ENCODE measurements at places on chromosomes 13 and 19.
A peak's percentile ranks its signal among the peaks of the same experiment; 100 is the strongest.

DNA sequence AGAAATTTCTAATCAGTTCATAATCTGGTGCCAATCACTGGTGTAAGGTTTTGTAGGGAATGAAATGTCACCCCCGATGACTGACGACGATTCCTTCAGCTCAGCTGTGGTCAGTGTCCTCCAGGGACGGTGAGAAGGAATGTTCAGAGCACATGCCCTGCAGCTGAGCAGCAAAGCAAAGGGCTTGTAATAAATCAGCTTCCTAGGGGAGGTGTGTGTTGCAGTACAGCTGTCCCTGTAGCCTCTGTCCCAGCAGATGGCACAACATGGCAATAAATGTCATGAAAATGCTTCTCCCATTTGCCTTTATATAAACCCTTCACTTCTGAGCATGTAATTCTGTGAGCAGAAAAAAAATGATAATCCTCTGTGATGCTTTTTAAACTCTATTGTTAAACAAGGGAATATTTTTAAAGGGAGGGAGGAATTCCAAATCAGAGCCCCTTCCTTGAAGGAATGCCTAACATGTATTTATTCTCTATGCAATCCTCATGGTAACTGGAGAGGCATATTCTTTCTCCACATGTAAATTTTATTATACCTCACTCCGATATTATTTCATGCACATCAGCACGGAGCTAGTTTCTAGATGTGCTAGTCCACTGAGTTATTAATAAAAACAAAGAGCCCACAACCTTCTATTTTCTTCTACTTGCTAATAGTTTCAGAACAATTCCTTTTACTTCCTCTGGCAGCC, 102.5 kb downstream of the FAM216B start:
- DNase-seq = no peak

GRCh38 chr13:33206945-33207614, 78.5 kb downstream of the STARD13 start:
- DNase-seq = no peak

DNA sequence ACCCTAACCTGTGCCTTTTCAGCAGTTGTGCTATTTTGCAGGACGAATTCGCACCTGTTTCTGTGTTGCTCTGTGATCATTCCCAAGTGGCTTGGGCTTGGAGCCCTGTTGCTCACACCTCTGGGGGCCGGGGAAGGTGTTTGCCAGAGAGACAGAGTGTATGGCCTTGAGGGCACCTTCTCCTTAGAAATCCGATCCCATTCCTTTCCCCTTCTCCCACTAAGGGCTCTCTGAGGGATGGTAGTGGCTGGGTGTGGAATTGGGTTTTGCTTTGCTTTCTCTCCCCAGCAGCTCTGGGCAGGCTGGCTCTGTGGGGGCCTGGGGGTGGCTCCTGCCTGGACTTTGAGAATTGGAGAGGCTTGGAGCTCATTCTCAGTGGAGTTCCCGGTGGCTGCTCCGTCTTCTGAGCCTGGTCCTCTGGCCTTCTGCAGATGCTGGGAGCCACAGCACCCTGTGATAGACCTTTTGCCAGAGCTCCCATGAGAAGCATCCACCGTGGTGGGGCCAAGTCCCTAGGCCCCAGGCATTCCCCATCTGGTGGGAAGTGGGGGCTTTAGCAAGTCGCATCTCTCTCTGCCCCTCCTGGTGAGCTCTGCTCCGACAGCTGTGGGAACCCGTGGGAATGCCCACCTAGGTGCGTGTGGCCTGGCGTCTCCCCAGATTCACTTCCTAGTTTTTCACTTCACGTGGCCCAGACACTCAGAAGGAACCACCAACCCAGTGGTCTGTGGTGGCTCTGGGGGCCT, 26.1 kb downstream of the ATP11A start:
- no peak for DNase-seq

- DNase-seq = no peak
These were observed 130.9 kb downstream of the SHISA2 start for GRCh38 chr13:25920931-25921330.

- no peak for DNase-seq
These were observed 82.5 kb downstream of the TSHZ3 start for GRCh38 chr19:31266731-31267130.

DNA sequence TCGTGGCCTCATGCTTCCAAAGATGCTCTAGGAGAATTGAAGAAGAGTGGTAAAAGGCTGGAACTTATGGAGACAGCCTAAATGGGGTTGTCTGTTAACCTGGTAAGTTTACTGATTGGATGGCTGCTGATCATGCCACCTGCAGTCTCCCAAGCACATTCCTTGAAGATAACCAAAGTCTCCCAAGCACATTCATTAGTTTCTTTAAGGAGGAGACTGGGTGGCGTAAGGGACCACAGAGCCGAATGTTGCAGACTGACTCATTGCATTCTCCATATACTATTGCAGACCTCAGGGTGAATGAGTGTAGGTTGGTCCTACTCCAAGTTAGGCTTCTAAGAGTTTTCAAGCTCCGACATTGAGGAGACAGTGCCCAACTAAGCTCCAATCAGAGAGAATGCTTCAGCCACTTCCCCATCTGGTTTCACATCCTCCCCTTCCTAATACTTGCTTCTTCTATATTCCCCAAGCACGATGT, at the start of gene IGFL3:
IGFL3 (minus strand) TSS at position 51 of the 478 bp plus-strand sequence; CDS start at position 12, 39 bp downstream.
- DNase-seq = no peak

DNA sequence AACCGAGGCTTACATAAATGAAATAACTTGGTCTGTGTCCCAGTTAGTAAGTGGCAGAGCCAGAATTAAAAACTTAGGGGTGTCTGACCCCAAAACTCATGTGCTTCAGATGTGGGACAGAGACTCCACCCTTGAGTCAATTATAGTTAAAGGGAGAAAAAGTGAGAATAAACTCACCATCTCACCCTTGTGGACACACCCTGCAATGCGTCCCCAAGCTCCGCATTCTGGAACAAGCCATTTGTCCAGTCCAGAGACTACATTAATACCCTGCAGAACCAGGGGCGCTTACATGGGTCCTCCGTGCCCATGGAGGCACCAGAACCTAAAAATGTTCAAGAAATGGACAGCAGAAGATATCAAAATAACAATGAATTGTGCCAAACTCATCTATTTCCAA, 207.0 kb upstream of the ZNF507 start:
- DNase-seq = no peak

GRCh38 chr13:52921194-52921593, 72.8 kb upstream of the PCDH8 start:
- DNase-seq = no peak

- DNase-seq = no peak
These were observed 6.7 kb downstream of the SLC25A23 start for GRCh38 chr19:6452899-6453298.

DNA sequence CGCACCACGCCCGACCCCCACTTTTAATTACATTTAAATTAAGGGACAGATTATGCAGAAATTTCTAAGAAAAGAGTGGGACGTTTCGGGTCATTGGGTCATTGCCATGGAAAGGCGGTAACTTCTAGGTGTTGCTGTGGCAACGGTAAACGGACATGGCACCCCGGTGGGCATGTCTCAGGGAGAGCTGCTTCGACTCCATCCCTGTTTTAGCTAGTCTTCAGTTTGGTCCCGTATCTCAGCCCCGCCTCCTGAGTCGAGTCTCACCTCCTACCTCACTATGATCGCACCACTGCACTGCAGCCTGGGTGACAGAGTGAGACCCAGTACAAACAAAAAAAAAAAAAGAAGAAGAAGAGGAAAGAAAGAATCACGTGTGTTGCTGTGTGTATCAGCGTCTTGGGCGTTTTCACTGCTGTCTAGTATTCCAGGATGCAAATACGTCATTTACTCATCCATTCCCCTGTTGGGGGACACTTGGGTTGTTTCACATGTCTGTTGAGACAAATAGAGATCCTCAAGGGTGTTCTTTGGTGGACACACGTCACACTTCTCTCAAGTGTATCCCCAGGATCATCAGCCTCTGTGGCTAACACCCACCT, 41.7 kb downstream of the CELF5 start:
- DNase-seq = no peak

DNA sequence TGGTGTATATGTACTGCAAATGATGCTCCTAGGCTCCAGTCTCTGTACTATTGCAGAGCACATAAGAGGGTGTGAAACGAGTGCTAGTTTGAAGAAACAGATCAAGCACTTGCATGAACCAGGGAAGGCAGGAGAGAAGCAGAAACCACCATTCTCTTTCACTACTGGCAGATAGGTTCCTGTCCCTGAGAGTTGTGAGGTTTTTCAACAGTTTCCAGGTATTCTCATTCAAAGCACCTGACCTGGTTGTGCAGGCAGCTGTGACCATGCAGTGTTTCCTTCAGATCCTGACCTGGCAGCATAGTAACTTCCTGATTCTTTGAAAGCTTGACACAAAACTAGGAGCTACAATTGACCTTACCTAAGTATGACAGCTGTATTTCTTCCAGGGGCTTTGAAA, 164.9 kb downstream of the UFM1 start:
- DNase-seq = no peak

DNA sequence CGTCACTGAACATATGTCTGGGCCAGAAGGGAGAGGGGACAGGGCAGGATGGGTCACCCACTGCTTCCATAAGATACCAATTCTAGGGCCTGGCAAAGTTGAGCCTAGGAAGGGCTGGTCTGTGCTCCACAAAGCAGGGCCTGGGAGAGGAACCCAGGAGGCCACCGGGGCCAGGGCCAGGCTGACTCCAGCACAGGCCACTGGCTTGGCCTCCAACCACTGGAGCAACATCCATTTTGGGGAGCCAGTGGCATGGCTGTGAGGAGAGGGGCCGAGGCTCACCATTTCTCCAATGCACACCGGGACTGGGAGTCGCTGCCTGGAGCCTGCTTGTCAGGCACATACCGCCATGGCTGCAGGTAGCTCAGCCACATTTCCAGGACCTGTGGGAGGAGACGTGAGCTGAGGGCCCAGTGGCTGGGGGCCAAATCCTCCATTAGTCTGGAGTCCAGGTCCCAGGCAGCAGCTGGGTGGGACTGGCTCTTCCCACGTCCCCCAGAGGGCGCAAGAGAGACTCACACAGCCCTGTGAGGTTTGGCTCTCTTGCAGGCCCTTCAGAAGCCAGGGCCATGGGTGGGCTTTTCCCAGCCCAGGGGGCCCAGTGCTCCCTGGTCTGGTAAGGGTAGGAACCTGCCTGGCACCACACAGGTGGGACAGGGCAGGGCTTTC, 27.7 kb downstream of the TUBA3C start:
- DNase-seq = no peak

DNA sequence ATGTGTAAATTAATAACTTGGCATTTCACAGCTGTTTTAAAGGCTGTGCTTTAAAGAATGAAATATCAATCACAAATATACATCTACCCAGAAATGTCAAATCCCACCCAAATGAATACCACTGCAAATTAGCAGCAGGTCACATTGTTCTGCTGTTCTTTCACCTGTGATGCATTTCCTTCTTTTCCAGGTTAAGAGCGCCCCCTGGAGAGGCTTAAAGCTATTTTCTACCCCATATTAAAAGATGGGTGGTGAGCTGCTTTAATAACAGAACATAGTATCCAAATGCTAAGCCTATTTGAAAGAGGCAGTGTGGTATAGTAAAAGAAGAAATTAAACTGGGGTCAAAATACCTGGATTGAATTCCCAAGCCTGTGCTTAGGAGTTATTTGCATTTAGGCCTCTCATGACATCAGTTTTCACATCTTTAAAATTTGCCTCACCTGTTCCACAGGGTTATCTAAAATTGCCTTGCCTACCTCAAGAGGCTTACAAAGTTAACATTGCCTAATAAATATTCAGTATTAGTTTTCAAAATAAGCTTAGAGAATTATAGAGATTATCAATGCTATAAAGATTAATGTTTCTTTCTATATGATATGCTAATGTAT, 396.9 kb upstream of the SLITRK5 start:
- DNase-seq = no peak

- DNase-seq = no peak
These were observed 187.2 kb downstream of the DCT start for GRCh38 chr13:94292323-94292640.

- peak; percentile 78 for DNase-seq
These were observed at the start of gene ZNF121 for GRCh38 chr19:9584073-9584833. Gene ZNF121 (minus strand): TSS chr19:9584504. CDS start chr19:9568097, 16,407 bp downstream.

- no peak for DNase-seq
These were observed 169.4 kb upstream of the CSNK1A1L start for GRCh38 chr13:37274569-37275497.

GRCh38 chr13:68168448-68168847, 938.3 kb upstream of the PCDH9 start:
- DNase-seq = no peak

DNA sequence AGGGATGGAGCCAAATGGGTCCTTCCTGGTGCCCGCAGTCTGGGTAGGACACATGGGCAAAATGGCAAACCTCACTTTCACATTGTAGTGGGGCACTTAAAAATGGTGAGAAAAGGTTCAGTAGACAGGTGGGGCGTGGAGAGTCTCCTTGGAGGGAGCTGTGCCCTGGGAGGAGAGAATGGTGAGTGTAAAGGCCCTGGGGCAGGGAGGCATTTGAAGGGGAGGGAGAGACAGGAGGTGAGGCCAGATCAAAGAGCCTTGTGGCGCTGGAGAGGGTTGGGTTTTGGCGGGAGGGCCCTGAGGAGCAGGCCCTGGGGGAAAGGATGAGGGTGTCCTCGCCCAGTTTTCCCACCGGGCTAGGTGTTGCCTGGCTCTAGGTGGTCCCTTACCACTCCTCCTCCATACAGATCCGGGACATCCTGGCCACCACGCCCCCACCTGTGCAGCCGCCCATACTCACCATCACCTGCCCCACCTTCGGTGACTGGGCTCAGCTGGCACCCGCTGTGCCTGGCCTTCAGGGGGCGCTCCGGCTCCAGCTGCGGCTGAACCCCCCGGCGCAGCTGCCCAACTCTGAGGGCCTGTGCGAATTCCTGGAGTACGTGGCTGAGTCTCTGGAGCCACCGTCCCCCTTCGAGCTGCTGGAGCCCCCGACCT, 6.3 kb downstream of the MAP1S start:
- DNase-seq = no peak

DNA sequence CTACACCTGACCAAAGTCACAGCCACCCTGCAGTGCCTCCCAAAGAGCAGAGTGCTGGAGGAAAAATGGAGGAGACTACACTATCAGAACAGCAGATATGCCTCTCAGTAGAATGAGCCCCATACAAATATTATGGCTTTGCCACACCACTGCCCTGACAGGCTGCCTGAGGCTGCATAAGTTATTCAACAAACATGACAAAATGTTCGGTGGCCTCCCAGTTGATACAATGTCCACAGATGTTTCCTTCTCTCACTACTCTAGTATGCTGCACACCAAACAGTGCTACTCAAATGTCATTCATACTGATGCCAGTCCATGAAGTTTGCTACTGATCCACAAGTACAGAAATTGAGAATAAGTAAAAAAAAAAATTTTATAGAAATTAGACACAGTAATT, 41.0 kb downstream of the N4BP2L2 start:
- no peak for DNase-seq

DNA sequence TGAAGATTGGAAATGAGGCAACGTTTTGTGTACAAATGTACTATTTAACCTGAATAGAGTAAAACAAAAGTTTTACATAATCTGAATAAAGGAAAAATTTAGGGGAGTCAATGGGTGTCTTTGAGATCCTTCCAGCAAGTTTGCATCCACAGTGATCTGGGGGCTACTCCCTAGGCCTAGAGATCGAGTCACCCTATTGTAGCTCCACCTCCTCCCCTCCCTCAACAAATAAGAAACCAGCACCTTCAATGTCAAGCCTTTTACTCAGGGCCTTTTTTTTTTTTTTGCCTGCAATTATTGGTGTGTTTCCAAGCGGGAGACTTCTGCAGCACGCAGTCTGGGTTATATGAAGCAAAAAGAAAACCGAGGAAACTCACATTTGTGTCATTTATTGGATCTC, 16.3 kb upstream of the RAP2A start:
- DNase-seq = no peak

All from activated T-cell treated with anti-CD3 and anti-CD28 coated beads for 4 hours (primary cell).